ENCODE measurements at places on chromosomes 6 and 20.

- DNase-seq: no peak
Measured at GRCh38 chr6:26420688-26421171, 18.7 kb downstream of the BTN3A1 start.

- no peak for DNase-seq
Measured at GRCh38 chr6:141443032-141443431, 689.7 kb upstream of the GJE1 start.

- DNase-seq: no peak
Measured at GRCh38 chr6:113449051-113449450, 408.1 kb upstream of the MARCKS start.

GRCh38 chr20:14707026-14707680 lies 369.7 kb upstream of the FLRT3 start:
- DNase-seq: no peak

- DNase-seq: no peak
Measured at GRCh38 chr20:6000871-6001270, 50.4 kb downstream of the MCM8 start.
